Omental fat pad (tissue), 4 donors: ENCODE measurements at places on chromosomes 3 and 15. TPM values are rescaled to one million over a fixed set of nuclear protein-coding genes. Genes with fewer than 3 reads are reported as not detected.

GRCh38 chr3:160057331-160057730 is 68.7 kb downstream of the IL12A start:
- DNase-seq, result no peak

- DNase-seq, result no peak
These were observed 78.0 kb downstream of the GMPS start for GRCh38 chr3:155948476-155948875.

Gene UROC1
- not detected for total RNA-seq

GRCh38 chr3:81302045-81302444 is 459.4 kb downstream of the GBE1 start:
- no peak for DNase-seq

Gene SCAANT1
- total RNA-seq, result not detected

DNA sequence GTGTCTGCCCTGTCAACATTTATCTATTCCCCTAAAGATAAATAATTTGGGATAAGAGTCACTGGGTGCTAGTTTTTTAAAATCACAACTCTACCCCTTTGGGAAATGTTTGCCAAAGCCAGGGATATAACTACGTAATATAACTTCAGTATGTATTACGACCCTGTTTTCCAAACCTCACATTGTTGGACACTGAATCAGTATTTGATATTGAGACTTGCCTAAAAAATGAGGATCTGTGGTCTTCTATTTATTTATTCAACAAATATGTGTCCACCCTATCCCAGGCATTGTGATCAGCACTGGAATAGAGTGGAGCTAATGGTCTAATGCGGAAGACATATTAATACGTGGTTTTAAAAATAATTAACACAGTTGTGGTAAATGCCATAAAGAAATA is 4.5 kb upstream of the MGA start:
- DNase-seq, result no peak

- DNase-seq, result no peak
These were observed 51.0 kb downstream of the VGLL4 start for GRCh38 chr3:11592445-11593298.

DNA sequence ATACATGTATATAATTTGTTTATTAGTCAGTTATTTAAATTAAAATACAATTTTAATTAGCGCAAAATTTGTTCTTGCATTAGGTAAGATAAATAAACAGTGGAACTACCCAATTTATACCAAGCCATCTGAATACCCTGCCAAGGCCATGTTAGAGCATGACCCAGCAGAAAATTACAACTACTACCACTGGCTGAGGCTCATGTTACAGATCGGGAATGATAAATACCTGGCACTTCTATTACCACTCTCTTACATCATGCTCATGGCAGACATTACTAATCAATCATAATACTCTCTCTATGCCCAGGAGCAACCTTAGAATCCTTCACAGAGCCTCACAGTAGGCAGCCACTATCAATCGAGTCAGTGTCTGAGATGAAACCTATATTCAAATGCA is 21.2 kb upstream of the LMOD3 start:
- DNase-seq, result no peak

- DNase-seq, result no peak
These were observed 18.8 kb upstream of the BCL6 start for GRCh38 chr3:187763850-187764648.

Gene PRR20G
- total RNA-seq, result not detected

Gene UBP1
- 77.0 TPM for total RNA-seq

DNA sequence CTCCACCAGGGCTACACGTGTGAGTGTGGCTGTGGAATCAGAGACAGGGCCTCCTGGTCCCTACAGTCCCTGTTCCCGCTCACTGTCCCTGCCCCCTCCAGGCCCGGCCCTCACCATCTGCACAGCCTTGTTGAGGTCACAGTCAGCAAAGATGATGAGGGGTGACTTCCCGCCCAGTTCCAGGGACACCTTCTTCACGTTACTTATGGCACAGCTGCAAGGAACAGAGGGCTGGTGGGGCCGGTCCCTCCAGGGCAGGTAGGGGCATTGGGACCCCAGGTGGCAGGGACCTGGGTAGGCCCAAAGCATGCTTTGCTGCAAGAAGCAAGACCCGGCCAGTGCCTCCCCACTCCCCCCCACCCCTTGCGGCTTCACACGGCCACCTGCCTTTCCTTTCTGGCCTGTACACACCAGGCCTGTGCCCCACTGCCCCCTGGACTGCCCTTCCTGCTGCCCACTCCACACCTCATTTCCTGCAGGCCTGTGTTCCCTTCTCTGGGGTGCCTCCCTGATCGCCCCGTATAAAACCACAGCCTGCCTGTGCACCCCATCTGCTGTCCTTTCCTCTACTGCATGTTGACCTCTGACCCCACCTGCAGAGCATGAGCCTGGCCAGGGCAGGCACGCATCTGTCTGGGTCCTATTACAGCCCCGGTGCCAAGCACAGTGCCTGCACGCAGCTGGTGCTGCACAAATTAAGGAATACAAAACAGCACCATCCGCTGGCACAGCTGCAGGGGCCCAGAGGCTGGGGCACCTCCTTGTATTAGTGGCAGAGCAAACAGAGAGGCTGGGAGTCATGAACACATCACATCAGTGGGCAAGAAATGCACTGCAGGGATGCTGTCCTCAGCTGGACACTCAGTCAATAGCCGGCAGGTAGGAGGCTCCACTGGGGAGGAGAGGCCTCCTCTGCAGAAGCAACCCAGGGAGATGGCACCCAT is 30.8 kb upstream of the SLC41A3 start:
- DNase-seq, result no peak
